ENCODE measurements at places on chromosomes 4 and X.
A peak's percentile ranks its signal among the peaks of the same experiment; 100 is the strongest.

GRCh38 chr4:76733068-76733771 is 164.7 kb downstream of the SOWAHB start:
- DNase-seq, result no peak

DNA sequence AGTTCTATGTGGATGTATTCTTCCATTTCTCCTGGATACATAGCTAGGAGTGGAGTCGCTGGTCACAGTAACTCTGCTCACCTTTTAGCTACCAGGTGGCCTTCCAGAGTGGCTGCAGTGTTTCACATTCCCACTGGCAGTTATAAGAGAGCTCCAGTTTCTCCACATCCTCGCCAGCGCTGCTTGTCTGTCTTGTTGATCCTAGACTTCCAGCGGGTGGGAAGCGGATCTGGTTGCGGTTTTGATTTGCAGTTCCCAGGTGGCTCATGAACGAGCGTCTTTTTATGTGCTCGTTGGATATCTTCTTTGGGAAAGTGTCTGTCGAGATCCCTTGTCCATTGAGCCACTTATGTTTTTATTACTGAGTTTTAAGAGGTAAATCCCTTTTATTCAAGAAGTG is 11.6 kb downstream of the TACC3 start:
- no peak for DNase-seq

GRCh38 chr4:55386840-55387239 is 8.9 kb upstream of the TMEM165 start:
- DNase-seq, result no peak

DNA sequence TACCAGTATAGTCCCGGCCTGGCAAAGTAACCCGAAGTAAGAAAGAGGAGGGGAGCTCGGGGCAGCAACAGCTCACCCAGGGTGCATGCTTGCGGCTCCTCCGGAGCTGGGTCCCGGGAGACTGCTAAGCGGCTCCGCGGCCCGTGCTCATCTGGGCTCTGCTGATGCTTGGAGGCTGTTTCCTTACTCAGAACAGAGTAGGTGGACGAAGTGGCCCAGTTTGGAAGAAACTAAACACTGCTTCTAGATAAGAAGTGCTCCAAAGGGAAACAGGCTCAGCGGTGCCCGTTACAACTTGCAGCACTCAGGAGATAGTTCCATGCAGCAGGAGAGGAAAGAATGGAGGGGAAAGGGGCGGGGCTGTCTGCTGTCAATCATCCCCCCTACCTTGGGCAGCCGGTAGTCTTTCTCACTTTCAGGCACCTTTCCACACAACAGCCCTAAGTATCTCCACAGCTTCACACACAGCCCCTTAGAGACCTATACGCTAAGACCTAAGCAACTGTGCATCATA is at the start of gene COL4A6:
TSS of gene COL4A6 (minus strand) at position 313 of the 514 bp plus-strand sequence. CDS start at position 87, 226 bp downstream.
- DNase-seq, result no peak

DNA sequence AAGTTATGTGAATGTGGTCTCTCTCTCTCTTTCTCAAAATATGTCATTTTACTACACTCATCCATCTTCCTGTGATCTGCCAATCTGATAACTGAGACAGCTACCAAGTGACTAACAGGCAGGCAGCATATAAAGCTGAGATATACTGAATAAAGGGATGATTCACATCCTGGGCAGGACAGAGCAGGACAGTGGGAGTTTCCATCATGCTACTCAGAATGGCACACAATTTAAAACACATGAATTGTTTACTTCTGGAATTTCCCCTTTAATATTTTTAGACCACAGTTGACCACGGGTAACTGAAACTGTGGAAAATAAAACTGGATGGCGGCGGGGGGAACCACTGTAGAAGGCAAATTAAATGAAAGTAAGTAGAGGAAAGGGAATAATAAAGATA is 58.6 kb upstream of the DCTD start:
- no peak for DNase-seq

- no peak for DNase-seq
These were observed 562 bp downstream of the AKAP17A start for GRCh38 chrX:1591863-1592469.

GRCh38 chr4:26204911-26205370 is 115.9 kb upstream of the RBPJ start:
- DNase-seq, result no peak

- DNase-seq, result no peak
These were observed 90.4 kb upstream of the VCX3B start for GRCh38 chrX:8374041-8374825.

DNA sequence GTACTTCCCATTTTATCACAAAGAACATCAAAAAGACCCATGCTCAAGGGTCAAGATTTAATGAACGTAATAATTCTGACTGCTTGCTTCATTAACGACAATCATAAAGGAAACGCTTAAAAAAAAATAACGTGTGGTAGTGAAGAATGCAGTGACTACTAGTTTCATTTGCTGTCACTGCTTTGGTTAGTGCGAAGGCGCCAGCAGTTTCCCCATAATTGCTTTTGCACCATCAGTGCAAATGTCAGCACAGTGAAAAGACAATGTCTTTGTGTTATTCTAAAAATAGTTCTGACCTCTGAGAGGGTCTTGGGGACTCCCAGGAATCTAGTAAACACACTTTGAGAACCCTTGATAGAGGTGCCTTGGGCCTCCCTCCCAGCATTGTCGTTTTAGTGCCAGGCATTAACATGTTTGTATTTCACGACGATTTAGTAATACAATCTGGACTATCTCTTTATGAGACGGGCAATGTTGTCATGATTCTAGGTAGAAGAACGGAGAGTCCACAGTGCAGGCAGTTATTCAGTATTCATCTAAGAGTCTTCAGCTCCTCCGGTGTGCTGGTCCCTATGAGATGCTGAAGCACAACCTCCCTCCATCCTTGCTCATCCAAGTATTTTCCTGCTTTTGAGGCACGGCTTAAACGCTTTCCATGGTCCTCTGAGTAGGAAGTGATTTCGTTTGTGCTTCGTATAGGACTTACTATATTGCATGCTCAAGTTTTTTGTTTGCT is 71.0 kb downstream of the AFF1 start:
- no peak for DNase-seq

DNA sequence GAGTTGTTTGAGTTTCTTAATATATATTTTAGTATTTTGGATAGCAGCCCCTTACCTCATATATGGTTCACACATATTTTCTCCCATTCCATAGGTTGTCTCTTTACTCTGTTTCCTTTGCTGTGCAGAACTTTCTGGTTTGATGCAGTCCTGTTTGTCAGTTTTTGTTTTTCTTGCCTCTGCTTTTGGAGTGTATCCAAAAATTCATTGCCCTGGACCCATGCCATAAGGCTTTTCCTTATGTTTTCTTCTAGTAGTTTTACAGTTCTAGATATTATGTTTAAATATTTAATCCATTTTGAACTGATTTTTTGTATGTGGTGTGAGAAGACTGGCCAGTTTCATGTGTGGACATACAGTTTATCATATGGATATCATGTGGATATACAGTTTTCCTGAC is 58.5 kb upstream of the NUDT6 start:
- DNase-seq, result no peak

DNA sequence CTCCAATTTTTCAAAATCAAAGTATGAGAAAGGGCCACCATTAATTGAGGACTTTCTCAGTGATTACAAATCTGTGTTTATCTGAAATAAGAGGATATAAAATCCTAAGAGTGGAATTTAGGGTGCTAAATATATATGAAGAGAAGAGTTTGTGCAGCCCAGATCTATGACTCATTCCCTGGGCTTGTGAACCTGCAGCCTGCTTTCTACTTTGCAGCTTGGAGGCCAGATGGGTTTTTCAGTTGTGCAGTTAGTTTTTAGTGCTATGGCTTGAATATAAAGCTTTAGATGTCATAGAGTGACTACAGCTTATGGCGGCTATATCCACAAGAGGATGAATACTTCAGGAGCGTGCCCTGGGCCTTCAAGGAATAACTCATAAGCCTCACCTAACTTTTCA is 1391.1 kb downstream of the FSTL5 start:
- DNase-seq, result no peak

GRCh38 chr4:24922416-24922815 is 9.6 kb upstream of the CCDC149 start:
- no peak for DNase-seq

GRCh38 chr4:26362745-26363439 is 42.1 kb downstream of the RBPJ start:
- DNase-seq, result no peak

GRCh38 chr4:132530861-132531260 is 618.2 kb upstream of the PCDH10 start:
- no peak for DNase-seq

- peak; percentile 73 for DNase-seq
These were observed 980 bp upstream of the GIMD1 start for GRCh38 chr4:106369456-106370060.
